CD8-positive, alpha-beta memory T cell (primary cell): ENCODE measurements at places on chromosomes 13 and 19. TPM values are rescaled to one million over a fixed set of nuclear protein-coding genes. Genes with fewer than 3 reads are reported as not detected.

DNA sequence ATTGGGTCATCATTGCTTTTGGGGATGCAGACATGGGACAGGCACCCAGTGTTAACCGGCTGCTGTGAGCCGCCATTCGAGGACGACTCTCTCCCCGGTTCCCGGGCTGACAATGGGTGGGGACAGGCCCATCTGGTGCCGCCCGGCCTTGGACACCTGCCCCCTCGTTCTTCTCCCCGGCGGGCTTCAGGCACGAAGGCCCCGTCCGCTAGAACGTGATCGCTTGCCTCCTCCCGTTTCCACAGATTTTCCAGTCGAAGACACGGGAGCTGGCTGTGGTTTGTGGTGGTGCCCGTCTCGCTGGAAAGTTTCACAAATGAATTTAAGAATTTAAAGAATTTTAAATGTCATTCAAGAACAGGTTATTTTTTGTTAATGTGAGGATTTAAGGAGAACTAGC, 2.0 kb downstream of the PALM start:
- DNase-seq = no peak

DNA sequence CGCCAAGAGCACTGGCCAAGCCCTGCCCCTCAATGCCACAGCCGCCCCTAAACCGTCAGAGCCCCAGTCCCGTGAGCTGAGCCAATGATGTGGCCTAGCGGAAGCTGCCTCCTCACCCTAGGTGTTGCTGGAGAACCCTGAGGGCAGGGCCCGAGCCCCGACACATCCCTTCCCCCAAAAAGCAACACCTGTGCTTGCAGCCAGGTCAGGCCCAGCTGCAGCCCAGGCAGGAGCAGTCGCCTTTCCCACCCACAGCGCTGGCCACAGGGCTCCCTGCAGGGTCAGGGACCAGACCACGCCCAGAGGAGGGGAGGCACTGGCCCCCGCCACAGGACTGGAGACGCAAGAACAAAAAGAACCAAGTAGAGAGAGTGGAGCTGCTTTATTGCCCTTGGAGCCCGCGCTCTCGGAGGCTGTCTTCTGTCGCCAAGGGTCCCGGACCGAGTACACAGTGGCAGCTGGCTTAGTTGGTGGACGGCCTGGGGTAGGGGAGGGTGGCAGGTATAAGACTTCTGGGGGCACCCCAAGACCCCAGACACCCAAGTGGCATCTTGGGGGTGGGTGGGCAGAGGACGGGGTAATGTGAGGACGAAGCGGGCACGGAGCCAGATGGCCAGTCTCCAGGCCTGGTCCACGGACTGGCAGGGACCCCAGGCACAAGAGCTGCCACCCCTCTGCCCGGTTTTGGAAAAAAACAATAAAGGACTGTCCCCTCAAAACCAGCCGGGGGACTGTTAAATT, 3.3 kb downstream of the P2RY11 start:
- no peak for DNase-seq

GRCh38 chr13:74090397-74090796, 43.8 kb downstream of the KLF12 start:
- no peak for DNase-seq

GRCh38 chr13:36612230-36612629, 61.6 kb upstream of the SERTM1 start:
- no peak for DNase-seq

DNA sequence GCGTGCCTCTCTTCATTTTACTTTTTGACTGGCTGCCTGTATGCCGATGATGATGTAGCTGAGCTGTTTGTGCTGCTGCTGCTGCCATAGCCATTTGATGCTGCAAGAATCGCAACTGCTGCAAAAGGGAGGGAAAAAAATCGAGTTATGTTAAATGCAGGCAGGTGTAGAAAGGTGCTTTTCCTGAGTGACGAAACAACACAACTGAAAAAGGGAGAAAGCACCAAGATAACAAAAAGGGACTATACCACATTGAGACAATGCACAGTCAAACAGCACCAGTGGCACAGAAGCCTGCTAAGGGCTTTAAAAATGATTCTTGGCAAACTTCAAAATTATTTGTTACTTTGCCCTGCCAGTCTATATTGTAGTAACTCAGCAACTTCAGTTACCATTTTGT, 9.1 kb downstream of the EXOSC8 start:
- DNase-seq = no peak

DNA sequence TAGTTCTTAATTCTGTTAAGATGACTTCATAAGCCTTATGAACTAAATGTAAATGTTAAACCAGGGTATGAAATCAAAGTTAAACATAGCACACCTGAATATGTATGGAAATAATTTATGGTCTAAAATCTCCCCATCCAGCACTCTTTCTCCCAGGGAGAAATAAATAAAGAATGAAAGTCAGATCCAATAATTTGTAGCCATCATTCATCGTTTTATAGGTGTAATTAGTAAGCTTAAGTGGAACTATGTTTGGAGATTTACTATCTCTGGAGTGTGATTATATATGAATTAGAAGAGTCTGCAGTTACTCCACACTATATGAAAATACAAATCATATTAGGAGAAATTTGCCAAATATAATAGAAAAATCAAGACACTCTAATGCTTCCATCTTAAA, 405.1 kb downstream of the DACH1 start:
- DNase-seq = no peak

- DNase-seq = no peak
Measured at GRCh38 chr19:27765397-27765796, 1447.6 kb downstream of the UQCRFS1 start.

DNA sequence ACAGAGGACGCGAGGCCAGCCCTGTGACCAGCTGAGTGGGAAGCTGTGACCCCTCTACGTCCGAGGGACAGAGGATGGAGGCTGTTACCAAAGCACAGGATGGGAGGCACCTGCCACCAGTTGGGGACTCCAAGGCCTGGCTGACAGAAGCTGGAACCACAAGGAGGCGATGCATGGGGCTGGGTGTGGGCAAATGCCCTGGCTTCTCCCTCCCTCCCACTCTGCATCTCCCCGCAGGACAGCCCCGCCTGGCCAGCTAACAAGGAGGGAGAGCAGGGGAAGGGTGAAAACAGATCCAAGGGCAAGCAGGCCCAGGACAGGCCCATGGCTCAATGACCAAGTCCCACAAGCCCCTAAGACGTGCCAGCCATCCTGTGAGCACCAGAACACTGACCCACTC, 28.6 kb downstream of the AKT2 start:
- no peak for DNase-seq

- DNase-seq = no peak
Measured at GRCh38 chr13:77579959-77580358, 44.5 kb downstream of the SCEL start.

DNA sequence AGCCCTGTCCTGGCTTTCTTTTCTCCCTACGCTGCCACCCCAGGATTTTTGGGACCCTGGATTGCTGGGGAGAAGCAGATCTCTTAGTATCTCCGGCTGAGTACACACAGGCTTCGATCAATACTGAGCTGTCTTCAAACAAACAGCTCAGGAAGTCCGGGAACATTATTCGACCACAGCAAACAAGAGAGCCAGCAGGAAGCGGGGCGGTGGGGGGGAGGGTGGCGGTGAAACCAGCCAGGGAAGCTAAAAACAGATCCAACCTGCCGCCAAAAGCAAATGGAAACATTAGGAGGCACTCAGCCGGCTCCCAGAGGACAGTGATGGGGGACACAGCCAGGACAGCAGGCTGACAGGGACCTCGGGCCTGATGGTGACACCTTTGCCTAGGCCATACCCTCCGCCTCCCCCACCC, 12.2 kb upstream of the BCAM start:
- no peak for DNase-seq

- DNase-seq = peak; percentile 67
Measured at GRCh38 chr19:29873024-29873800, 61.4 kb downstream of the CCNE1 start.

- DNase-seq = no peak
Measured at GRCh38 chr13:22285867-22286266, 615.0 kb downstream of the FGF9 start.

LILRA6 gene
- total RNA-seq = 0.42 TPM

HOMER3 gene
- 1.2 TPM for total RNA-seq

ZNF443 gene
- 4.6 TPM for total RNA-seq

GTF2F2 gene
- 27.9 TPM for total RNA-seq

KL gene
- 0.35 TPM for total RNA-seq

SIRT6 gene
- total RNA-seq = 33.5 TPM

VSTM2B gene
- not detected for total RNA-seq

ACER1 gene
- total RNA-seq = not detected

NBEA gene
- total RNA-seq = 0.20 TPM
